ELR (cell line): ENCODE measurements at places on chromosomes 11 and 22.

DNA sequence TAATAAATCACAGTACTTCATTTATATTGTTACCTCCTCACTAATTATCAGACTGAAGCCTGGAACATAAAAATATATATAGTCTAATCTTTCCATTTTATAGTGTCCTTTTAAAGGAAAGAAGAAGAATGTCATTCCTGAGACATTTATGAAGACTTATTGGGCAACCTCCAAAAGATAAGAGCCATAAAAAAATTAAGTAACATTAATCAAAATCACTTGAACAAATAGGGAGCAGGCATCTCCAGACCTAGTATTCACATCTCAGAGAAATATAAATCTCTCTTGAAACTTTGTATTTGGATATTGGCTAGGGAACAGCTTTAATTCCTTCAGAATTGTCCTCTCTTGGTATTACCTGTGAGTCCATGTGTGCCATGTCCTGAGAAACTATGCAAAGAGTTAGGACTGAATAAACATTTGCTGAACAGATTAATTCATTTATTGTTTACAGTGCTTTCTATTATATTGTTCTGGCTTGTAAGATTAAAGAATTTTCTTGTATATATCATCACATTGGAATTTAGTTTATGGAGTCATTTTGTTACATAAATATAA lies 530.5 kb upstream of the LRRC4C start:
- DNase-seq, result no peak

DNA sequence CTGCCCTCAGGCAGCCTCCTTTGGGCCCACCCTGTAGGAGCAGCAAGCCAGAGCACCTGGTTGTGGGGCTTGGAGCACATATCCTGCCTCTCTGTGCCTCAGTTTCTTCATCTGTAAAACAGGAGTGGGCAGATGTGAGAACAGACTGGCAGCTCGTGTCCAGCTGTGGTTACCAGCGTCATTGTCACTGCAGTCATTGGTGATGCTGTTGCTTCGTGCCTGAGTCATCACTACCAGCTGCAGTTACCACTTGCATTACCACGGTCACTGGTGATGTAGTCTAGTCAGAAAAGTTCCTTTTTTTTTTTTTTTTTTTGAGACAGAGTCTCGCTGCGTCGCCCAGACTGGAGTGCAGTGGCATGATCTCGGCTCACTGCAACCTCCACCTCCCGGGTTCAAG lies 20.4 kb downstream of the RSPH14 start:
- peak; percentile 33 for DNase-seq

- peak; percentile 1 for DNase-seq
These were observed 305.0 kb downstream of the BUD13 start for GRCh38 chr11:116467823-116468222.

GRCh38 chr11:33773404-33773986 lies 825 bp downstream of the FBXO3 start:
- peak; percentile 58 for DNase-seq

DNA sequence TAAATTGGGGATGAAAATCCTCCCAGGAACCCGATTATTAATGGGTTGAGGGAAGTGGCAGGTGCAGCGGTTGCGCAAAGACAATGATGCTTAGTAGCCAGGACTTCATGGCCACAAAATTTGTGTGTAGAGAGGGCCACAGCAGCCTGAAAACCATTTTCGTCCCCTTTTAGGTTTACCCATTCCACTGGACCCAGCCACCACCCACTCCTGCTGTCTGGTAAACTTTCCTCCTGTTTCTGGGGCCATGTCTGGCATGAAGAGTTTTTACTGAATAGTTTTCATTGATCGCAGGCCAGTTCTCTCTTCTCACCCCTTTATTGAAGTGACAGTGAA lies 69.5 kb upstream of the SYT13 start:
- DNase-seq, result no peak

GRCh38 chr11:33542921-33543320 lies 157.7 kb downstream of the C11orf91 start:
- peak; percentile 55 for DNase-seq

- no peak for DNase-seq
These were observed 60.9 kb upstream of the HSPA8 start for GRCh38 chr11:123122852-123123251.

GRCh38 chr22:16651217-16651616 lies 58.6 kb upstream of the CCT8L2 start:
- no peak for DNase-seq

- DNase-seq, result no peak
These were observed 354.6 kb upstream of the DDI1 start for GRCh38 chr11:103681855-103682254.

- DNase-seq, result no peak
These were observed 16.2 kb downstream of the ARHGEF12 start for GRCh38 chr11:120352405-120352804.

DNA sequence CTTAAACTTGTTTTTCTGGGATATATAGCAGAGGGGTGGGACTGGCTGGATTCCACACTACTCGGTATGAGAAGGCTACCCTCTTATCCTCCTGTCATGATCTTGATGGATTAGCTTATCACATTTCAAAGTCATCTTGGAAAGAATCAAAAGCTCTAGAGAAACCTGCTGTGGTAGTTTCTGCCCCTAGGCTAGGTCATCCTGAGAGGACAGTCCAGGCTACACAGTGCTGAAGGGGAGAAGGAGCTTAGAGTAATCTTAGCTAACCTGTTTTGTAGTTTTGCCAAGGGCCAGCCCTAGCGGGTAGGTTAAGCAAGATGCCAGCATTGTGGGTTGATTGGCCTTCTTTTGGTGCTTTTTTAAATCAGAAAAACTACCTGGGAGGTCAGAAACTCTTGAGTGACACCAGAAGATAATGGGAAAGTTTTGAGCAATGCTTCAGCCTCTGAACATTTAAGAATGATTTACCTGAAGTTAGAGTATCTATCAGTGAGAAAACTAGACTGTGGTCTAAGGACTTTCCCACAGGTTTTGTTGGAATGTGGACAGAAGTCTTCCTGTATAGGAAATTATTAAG lies 21.3 kb downstream of the PIWIL4 start:
- no peak for DNase-seq

GRCh38 chr22:35392357-35392756 lies 7.6 kb upstream of the MCM5 start:
- no peak for DNase-seq

GRCh38 chr11:2261436-2262230 lies 8.8 kb downstream of the ASCL2 start:
- no peak for DNase-seq

DNA sequence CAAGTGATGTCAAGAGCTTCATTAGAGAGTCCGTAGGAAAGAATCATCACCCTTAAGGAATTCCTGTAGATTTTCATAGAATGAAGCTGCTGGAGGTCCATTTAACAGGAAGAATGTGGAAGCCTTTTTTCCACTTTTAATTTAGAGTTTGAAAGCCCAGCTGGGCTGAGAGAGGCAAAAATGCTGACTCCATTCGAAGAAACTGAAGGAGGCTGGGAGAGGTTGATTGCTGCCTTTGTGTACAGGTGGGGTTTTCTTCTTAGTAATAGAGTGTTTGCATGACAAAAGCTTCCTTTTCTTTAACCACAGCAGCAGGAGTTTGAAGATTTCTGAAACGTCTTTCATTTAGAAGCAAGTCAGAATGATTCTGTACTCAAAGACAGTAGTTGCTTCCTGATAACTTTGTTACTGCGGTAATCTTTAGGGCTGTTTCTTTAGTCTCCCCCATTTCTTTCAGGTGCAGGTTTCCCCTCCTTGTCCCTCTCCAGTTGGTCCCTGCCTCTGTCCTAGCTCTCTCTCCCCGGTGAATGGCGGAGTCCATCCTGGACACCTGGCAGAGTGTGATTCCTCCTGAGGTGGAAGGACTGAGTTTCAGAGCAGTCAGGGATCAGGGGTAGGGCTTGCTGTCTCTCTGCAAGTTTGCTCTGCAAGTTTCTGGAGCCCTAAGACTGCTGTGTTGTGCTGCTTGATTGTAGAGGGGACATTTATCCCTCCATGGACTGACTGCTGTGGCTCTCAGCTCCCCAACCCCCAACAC lies 166.2 kb downstream of the LDLRAD3 start:
- no peak for DNase-seq

GRCh38 chr11:123377355-123377754 lies 52.7 kb upstream of the GRAMD1B start:
- no peak for DNase-seq

GRCh38 chr11:4713241-4713640 lies 8.7 kb downstream of the MMP26 start:
- DNase-seq, result peak; percentile 17

- DNase-seq, result no peak
These were observed 6.6 kb downstream of the TNKS1BP1 start for GRCh38 chr11:57318178-57318577.

- DNase-seq, result no peak
These were observed 25.6 kb downstream of the OR5A2 start for GRCh38 chr11:59400461-59401261.

DNA sequence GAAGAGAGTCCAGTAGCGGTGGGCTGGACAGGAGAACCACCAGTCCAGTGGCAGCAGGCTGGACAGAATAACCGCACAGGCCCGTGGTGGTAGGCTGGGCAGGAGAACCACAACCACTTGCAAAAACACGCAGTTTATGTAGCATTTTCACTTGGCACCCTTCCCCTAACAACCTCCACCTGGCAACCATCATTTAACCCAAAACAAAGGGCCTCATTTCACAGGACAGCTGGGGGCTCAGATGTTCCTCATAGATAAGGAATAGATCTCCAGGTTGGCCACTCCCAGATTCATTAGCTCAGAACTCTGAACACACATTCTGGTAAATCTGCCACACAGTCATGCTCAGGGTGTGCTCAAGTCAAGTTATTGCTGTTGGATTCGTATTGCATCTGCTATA lies 41.2 kb downstream of the SYTL2 start:
- DNase-seq, result no peak

- DNase-seq, result no peak
These were observed 39.4 kb upstream of the GGTLC2 start for GRCh38 chr22:22605074-22605404.

DNA sequence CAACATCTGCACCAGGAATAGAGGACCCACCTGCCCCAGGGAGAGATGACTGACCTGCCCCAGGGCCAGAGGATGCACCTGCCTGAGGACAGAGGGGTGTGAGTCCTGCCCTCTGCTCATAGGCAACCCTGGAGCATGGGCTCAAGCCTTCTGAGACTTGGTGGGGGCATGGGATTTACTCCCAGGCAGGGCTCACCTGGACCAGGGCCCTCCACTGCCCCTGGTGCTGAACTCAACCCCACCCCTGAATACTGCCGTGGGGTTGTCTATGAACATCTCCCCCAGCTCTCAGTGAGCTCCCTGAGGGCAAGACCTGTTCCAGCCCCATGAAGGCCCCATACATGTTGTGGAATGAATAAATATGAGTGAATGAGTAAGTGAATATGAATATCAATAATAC lies 33.8 kb upstream of the MUC5AC start:
- no peak for DNase-seq
